ENCODE measurements at places on chromosomes 5 and 9.
A peak's percentile ranks its signal among the peaks of the same experiment; 100 is the strongest.

DNA sequence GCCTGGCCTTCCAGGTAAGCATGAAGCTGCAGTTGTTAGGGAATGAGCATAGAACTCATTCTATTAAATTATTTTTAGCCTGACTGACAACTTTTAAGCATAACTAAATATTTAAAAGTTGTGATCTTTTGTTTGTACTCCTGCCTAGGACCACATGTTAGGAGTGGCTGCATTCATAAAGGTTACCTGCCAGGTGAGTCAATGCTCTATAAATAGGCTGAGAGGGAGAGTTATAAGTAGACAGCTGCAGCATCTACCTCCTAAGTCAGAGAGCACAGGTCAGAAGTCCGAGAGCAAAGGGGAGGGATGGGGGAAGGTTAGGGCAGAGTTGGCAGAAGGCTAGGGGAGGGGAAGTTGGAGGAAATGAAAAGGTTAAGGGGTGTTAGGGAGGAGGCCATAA is 292.4 kb upstream of the TLE4 start:
- DNase-seq: no peak

DNA sequence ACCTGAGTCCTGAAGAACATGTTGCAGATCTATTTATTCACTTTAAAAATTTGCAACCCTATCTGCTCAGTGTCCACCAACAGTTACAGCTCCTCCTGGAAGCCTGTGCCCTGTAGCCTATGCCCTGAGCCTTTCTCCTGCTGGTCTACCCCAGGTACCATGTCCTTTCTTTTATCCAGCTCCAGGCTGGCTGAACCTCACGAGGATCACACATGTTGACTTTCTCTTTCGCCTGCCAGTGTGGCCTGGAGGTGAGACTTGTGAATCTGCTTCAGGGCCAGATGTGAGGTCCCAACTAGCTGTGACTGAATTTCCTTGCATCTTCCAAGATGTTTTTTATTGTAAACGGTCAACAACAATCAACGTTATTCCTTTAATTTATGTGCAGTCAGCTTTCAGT is 70.7 kb downstream of the GDNF start:
- no peak for DNase-seq

DNA sequence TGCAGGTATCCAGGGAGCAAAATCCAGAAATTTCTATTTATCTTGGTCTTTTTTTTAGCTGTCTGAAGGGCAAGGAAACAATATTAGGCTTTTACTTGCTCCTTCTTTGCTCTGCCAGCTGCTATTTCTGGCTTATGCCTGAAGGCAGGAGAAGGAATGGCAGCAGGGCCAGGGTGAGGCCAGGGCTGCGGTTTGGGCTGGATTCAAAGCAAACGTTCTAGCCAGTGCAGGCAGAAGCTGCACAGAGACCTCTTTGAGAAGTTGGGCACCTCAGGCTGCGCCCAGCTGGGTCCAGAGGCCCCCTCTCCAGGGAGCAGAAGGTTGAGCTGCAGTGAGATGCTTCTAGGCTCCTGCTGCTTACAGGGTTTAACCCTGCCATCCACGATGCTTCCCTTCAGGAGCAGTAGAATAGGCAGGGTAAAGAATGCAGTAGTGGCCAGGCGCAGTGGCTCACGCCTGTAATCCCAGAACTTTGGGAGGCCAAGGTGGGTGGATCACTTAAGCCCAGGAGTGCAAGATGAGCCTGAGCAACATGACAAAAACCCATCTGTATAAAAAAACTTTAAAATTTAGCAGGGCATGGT is 201.2 kb downstream of the ADCY2 start:
- no peak for DNase-seq

GRCh38 chr9:81492710-81493447 is 196.5 kb downstream of the TLE1 start:
- no peak for DNase-seq

GRCh38 chr9:127660886-127661741 is 45.7 kb upstream of the CFAP157 start:
- DNase-seq: no peak

DNA sequence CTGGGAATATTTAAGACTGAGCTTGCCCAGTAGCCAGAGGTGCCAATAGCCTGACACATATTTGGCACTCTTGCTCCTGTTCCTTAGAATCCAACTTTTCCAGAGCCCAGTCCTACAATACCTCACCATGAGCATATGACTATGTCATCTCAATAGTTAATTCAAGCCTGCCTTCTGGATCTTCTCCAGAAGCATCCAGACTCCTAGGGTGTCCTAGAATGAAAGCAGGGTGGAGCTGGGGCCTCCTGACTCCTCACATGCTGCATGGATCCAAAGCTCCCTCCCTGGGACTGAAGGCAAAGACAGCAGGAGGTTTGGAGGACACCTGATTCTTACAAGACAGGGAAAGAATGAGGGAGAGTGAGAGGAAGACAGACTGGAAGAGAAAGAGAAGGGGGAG is 37.9 kb downstream of the SH3TC2 start:
- DNase-seq: no peak

GRCh38 chr5:178450121-178451028 is 139.8 kb downstream of the COL23A1 start:
- DNase-seq: no peak

GRCh38 chr9:122228191-122228567 is 578 bp downstream of the LHX6 start:
- no peak for DNase-seq

DNA sequence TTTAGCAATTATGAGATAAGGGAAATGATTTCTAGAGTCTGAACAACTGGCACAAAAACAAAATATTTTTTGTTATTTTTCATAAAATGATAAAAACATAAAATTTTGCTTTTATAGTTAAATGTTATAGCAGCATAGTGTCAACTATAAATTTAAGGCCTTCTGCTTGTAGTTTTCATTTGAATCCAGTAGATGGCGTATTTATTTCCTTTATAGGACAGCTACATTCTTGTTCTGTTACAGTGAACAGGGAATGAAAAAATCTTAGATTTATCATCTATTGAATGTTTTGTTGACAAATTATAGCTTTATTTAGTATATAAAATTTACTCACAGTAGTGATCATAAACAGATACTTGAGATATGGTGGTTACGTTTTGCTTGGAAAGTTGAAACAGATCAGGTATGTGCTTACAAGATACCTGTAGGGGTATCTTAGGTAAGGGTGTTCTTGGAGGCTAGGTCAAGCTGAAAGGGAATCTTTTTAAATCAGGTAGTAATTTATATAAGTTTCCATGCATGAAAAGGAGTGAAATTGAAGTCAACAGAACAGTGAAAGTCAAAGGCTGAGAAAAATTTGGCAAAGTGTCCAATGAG is 239.3 kb upstream of the GRIN3A start:
- peak; percentile 33 for DNase-seq

- no peak for DNase-seq
Measured at GRCh38 chr5:116090302-116090701, 5.5 kb downstream of the COMMD10 start.

DNA sequence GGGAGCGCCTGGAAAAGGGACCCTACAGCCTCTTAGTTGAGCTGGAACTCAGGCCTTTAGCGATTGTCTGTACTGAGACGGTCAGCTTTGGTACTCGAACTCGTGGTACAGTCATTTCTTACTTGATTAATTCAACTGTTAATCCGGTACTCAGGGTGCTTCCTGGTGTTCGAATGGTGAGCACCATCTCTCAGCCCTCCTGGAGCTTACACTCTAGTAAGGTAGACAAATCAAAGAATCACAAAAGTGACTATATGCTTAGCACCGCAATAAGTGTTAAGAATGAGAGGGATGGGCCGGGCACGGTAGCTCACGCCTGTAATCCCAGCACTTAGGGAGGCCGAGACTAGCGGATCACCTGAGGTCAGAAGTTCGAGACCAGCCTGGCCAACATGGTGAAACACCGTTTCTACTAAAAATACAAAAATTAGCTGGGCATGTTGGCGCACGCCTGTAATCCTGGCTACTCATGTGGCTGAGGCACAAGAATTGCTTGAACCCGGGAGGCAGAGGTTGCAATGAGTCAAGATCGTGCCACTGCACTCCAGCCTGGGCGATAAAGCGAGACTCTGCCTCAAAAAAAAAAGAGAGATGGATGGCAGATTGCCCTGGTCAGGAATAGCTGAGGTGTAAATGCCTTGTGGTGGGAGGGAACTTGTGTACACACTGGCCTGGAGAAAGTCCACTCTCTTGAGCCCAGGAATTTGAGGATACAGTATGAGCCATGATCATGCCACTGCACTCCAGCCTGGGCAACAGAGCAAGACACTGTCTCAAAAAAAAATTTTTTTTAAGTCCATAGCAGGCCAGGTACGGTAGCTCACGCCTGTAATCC is 981 bp downstream of the TCOF1 start:
- no peak for DNase-seq

- DNase-seq: no peak
Measured at GRCh38 chr5:307794-308579, 13.5 kb upstream of the AHRR start.

DNA sequence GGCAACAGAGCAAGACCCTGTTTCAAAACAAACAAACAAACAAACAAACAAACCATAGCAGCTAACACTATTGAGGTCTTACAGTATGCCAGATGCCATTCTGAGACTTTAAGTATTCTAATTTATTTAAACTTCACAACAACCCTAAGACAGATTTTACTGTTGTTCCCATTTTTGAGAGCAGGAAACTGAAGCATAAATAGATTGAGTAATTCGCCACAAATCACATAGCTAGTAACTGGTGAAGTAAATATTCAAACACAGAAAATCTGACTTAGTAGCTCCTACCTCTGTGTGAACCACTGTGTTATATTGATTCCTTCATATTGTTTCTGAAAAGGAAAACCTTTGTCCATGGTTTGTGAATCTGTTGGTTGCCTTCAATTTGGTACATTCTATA is 98.4 kb downstream of the UNC13B start:
- peak; percentile 9 for DNase-seq

DNA sequence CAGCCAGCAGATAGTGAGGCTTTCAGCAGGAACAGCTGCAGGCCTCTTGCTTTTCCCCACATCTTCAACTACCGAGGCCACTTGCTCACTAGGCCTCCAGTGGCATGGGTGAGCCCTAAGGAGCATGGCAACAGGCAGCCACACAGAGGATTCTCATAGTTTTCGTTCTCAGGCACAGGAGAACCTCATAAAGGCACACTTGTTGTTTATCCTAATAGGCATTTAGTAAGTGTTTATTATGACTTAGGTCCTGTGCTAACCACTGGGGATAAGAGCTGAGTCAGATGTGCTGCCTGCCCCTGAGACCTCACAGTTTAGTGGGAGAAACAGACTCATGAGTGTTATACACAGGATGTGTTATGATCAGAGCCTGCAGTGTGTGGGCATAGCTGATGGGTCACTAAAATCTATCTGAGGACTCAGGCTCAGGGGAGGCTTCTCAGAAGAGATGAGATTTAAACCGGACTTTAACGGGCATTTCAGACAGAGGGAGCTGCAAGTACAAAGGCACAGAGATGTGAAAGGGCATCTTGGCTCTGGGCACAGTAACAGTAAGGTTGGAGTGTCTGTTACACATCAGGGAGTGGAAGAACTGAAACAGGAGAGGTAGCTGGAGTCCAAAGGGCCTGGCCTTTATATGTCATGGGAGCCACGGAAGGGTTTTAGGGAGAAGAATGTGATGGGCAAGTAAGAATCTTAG is 21.0 kb upstream of the HEMGN start:
- DNase-seq: no peak

DNA sequence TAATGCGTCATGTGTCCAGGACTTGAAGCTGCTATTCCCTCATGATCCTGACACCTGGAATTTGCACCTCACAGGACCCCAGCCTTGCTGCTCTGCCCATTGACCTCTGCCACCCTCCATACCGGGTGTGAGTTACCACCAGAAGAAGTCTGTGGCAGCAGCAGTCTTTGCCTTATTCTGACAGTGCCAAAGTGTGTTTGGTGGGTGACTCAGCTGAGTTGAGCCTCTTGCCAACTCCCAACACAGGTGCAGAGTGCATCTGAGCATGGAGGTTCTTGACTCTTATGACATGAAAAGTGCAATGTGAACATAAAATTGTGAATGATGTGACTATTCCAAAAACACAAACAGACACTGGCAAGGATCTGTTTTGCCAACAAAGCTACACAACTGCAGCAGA is 1166.5 kb upstream of the CDH18 start:
- no peak for DNase-seq

DNA sequence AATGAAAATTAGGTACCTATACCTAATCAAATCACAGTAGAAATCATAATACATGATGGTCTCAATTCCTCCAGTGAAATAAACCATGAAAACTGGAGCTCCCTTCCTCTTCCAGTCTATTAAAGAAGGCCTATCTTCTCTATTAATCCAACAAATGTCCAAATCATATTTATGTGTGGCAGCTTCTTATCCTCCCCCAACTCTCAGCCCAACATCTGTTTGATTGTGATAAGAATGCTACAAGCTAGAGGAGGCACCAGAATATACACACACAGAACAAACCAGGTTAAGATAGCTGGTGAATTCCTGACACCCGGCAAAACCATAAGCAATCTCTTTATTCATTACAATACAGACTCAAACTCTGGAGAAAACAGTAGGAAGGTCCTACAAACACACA is 110.8 kb downstream of the FBXL17 start:
- DNase-seq: no peak

- DNase-seq: no peak
Measured at GRCh38 chr9:95024097-95024671, 293.3 kb downstream of the FANCC start.

- DNase-seq: no peak
Measured at GRCh38 chr9:16198996-16199395, 646.2 kb downstream of the CCDC171 start.

DNA sequence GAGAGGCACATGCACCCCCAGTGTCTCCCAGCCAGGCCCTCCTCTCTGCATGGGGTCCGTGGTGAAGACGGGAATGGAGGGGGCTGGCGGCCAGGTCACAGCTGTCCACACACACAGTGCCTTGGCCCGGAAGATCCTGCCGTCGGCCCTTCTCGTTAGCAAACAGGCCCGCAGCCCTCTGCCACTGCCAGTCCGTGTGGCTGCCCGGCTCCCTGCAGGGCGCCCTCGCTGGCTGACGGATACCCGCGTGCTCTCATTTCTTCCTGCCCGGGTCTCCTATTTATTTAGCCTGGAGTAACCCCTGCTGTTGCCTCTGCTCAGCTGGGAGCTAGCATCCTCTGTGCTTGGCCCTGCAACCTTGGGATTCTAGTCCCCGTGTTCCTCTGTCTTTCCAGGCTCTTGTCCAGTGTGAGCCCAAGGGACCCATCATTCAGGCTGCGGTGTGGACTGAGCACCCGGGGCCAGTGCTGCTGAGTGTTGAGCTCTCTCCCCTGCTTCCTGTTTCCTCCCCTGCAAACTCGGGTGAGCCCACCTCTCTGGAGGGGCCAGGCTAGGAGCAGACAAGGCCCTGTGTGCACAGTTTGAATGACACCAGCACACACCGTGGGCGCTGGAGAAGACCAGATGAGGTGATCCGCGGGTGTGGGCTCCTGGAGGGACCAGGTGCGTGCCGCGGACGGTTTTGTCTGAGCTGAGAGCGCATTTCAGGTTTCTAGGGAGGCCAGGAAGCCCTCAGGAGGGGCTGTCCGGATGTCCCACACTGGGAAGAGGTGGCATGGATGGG is 14.6 kb upstream of the RNU6ATAC start:
- DNase-seq: no peak

DNA sequence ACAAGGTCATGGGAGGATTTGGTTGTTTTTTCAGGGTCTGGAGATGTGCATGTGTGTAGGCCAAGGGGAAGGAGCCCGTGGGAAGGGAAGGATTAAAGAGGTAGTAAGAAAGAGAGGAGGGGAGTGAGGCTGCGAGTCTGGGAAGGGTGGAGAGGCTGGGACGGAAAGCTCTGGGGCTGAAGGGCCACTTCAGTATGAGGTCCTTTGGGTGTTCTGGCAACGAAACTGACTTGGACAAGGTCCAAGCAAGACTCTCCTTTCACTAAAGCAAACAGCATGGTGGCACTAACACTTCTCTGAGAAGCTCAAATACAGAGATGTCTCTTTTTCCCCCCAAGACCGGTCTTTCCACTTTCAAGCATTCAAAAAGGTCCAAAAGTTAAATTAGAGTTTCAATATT is 394.5 kb downstream of the ARHGEF28 start:
- DNase-seq: no peak
